ENCODE measurements at places on chromosomes 16 and 17.
A peak's percentile ranks its signal among the peaks of the same experiment; 100 is the strongest.

- no peak for DNase-seq
Measured at GRCh38 chr16:54176376-54176901, 110.1 kb downstream of the IRX3 start.

- DNase-seq = no peak
Measured at GRCh38 chr17:5344914-5345313, 62.8 kb downstream of the RABEP1 start.

GRCh38 chr16:81680444-81681275 lies 98.4 kb upstream of the PLCG2 start:
- no peak for DNase-seq

GRCh38 chr16:84593825-84594724 lies 23.8 kb downstream of the COTL1 start:
- no peak for DNase-seq

- peak; percentile 83 for DNase-seq
Measured at GRCh38 chr16:87464691-87465300, 28.0 kb downstream of the ZCCHC14 start.

GRCh38 chr16:77745972-77746371 lies 23.7 kb downstream of the NUDT7 start:
- DNase-seq = no peak

GRCh38 chr16:56318827-56319140 lies 106.6 kb downstream of the AMFR start:
- DNase-seq = no peak

DNA sequence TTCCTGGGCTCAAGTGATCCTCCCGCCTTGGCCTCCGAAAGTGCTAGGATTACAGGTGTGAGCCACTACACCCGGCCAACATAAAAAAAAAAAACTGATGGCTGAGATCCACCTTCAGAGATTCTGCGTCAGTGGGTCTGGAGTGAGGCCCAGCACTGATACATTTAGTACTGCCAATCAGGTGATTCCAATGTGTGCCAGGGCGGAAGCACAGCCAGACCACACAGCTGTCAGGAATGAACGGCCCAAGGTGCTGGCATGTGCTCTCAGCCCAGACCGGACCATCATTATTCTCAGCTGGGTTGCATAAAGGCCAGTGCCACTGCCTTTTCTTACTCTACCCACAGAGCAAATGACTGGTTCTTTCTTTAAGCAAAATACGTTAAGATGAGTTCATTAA lies 1.2 kb upstream of the BCO1 start:
- no peak for DNase-seq

DNA sequence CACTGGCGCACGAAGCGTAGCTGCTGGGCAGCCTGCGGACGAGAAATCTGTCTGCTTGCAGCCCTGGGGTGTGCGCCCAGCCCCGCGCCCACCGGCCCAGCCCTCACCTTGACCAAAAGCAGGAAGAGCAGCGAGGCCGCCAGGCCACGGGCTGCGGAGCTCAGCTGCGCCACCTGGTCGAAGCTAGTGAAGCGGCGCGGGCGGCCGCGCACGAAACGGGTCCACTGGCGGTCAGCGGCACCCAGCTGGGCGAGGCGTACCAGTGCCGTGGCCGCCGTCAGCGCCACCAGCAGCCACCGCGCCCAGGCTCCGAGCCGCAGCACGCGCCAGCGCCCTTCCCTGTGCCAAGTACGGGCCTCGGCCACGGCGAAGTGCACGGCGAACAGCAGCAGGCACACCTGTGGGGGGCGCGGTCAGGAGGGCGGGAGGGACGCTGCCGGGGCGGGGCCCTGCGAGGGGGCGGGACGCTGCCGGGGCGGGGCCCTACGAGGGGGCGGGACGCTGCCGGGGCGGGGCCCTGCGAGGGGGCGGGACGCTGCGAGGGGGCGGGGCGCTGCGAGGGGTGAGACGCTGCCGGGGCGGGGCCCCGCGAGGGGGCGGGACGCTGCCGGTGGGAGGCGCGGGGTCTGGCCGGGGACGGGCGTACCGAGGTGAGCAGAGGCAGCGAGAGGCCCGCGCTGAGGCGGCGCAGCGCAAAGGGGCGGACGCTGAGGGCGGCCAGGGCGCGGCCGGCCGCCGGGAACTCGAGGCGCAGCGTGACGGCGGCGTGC lies 43.2 kb downstream of the TSC2 start:
- DNase-seq = no peak

DNA sequence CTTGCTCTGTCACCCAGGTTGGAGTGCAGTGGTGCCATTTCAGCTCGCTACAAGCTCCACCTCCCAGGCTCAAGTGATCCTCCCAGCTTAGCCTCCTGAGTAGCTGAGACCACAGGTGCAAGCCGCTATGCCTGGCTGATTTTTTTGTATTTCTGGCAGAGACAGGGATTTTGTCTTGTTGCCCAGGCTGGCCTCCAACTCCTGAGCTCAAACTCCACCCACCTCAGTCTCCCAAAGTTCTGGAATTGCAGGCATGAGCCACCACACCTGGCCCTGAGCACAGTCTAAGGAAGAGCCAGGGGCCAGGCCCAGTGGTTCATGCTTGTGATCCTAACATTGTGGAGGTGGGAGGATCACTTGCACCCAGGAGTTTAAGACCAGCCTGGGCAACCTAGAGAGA lies 21.8 kb upstream of the BCO1 start:
- DNase-seq = no peak

DNA sequence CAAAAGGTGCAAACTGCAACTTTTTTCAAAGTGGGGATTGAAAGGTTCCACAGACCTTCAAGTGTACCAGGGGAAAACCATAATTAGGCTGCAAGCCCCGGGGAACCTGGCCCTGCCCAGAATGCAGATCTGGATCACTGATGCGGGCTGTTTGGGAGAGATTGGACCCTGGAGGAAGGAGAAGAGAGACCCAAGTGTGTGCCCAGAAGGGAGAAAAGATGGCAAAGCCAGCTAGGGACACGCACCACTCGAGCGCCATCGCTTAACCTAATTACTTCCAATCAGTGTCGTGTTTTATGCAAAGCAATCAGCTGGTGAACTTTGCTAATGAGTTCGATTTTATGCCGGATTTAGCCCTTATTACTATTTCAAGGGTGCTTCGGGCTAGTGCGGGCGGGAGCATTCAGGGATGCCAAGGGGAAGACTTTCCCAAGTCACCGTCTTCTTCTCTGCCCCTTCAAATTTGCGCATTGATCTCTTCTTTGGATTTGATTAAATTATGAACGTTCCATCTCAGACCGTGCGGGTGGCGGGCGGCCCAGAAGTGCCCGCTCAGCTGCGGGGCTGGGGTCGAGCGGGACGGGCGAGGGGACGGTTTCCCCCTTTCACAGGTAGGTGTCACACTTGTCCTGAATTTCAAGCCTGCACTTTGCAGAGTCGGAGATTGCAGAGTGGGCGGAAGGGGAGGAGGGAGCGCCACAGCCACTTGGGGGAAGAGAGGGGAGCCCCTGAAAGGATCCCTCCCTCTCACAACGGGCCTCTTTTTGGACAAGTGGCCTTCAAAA lies 4.0 kb downstream of the IRX5 start:
- DNase-seq = no peak

DNA sequence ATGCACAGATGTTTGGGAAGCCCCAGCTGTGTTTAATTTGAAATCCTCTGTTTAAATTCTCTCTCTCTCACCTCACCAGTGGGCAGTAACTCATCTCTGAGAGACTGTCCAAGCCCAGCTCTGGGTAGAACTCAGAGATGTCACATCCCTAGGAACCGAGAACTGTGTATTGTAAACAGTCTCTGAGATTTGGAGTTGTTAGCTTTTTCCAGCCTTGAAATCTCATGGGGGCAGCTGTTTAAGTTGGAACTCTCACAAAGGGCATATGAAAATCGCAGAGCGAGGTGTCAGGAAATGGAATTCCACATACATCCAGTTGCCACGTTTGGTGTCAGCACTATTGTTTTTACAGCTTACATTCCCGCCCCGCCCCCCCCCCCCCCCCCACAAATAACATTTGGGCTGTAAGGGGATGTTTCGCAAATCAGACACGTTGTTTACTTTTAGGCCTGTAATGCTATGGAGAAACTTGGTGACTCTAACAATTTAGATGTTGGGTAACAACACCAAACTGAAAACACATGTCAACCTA lies 34.3 kb downstream of the VPS35L start:
- no peak for DNase-seq

GRCh38 chr17:67725373-67725791 lies 7.6 kb downstream of the NOL11 start:
- no peak for DNase-seq

DNA sequence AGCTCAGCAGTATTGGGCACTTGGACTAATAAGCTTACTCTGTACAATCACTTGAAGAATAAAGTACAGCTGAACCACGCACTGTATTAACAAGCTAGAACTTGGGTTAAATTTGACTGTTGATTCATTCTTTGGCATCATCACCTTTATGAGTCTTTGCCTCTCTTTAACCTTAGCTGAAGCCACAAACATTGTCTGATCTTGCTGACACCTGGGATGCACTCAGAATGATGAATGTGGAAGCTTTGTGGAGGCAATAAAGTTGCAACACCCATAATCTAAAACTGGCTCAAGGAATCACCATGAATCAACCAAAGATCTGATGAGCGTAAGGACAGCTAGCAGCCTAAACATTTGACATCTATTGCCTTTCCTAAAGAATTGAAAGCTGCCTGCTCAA lies 590.6 kb upstream of the SOX9 start:
- no peak for DNase-seq

- DNase-seq = no peak
Measured at GRCh38 chr16:19210968-19211367, 42.9 kb downstream of the SYT17 start.

DNA sequence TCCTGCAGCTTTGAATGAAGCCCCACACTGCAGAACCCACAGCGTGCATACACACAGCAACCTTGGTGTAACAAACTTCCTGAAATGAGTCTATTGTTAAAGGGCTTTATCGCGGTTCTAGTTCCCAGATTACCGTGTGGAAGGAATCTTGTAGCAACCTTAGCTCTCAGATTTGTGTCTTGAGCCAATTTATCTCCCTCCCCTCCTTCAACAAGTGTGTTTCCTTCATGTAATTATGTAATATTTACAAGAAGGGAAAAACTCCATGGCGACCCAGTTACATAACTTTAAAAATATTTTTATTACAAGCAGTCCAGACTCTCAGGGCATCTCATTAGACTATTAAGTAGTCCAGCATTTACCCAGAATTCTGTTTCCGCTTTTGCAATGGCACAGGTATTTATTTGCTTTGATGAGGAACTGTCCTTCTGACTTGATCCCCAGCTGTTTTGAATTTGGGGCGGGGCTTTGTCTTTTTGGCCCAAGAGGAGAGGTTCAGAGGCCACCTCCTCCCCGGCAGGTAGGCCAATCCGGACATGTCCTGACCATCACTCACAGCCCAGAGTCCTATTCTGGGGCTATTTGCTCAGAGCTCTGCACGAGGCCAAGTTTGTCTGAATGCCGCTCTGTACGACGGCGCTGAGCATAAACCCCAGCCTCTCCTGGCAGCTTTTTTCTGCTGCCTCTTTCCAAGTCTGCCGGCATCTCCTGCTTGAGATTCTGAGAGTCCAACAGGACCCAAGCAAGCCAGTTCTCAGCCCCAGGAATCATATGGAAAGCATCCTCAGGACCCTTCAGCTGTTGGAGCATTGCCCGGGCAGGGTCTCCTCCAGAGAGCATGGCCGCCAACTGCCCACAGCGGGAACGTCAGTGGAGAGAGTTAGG lies 35.6 kb downstream of the CLEC16A start:
- DNase-seq = no peak

DNA sequence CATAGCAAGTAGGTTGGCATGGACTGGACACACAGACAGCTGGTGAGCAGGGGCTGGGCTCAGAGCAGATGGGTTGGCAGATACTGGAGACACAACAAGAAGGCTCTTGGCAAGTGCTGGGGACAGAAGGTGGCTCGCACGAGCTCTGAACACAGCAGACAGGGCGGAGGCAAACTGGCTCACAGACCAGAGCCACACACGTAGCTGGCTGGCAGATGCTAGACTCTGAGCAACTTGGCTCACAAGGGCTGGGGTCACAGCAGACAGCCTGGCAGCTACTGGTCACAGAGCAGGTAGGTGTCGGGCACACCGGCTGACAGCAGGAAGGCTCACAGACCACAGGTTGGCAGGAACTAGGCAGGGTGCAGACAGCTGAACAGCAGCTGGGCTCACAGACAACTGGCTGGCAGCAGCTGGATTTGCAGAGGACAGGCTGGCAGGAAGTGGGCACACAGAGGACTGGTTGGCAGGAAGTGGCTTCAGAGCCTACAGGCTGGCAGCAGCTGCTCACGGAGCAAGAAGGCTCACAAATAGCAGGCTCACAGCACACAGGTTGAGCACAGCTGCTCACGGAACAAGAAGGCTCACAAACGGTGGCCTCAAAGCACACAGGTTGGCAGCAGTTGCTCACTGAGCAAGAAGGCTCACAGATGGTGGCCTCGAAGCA lies 725 bp downstream of the KRTAP16-1 start:
- no peak for DNase-seq

DNA sequence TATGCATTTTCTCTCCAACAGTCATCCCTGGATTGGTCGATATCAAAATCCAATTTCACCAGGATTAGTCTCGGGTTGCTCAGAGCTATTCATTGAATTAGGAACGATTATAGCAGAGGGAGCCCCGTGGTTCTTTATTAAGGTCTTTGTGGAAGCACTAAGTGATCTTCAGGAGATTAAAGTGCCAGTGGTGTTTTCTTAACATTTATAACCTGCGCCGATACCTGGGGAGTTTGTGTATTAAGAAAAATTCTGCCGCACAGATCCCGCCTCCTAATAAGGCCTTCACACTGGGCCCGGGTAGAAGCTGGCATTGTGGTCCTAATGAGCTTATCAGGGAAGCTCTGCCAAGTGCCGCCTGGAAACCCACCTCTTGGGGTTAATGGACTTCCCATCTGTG lies 238.7 kb downstream of the RBFOX1 start:
- no peak for DNase-seq
